Cortex of kidney (tissue), 1 donor: ENCODE measurements at places on chromosomes 5 and 9.

DNA sequence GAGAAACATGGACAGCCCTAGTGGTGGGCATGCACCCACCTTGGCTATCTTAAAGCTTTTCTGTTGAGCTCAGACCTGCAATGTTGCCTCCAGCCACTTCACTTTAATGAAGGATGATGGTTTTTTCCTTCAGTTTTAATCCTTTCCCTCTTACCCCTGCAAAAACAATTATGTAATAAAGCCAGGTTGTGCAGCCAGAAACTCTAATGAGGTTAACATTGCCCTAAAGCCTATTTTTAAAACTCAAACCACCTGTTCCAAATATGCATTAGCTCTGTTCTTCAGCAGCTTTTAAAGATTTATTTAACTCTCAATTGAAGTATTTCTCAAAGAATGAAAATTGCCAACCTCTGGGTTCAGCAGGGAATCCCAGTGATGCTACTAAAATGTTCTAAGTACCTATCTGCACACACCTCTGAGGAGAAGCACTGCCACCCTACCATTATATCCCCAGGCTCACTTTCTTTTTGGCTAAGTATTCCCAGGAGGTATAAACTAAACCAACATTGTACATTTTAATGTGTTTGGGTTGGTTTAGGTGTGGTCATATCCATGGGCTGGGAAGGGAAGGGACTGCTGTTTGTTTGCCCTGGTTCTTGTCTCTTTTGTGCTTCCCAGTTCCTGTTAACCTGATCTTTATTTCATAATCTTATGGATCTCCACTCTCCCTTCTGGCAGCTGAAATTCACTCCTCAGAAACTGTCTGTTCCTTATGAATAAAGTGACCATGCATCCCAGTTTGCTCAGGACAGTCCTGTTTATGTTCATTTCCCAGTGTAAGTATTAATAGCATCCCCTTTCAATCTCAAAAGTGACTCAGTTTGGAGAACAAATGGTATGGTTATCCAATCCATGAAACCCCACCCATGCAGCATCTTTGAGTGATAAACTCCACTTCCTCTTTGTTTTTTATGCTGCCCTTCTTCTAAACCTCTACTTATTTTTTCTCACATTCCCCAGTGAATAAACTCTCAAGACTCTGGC lies 251.7 kb downstream of the RAB3C start:
- DNase-seq: no peak

- DNase-seq: no peak
Measured at GRCh38 chr5:116502616-116503015, 72.0 kb downstream of the SEMA6A start.

DNA sequence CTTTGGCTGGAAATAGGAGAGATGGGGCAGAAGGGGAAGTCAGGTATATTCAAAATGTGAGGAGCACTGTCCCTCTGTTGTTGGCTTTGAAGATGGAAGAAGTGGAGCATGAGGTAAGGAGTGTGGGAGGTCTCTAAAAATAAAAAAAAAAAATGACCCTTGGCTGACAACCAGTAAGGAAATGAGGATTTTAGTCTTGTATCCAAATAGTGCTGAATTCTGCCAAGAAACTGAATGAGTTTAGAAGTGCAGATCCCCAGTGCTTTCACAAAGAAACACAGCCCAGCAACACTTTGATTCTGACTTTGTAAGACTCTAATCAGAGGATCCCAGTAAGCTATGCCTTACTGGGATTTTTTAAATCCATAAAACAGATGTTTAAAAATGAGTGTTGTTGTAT lies 367.9 kb downstream of the CYLC2 start:
- DNase-seq: no peak

- DNase-seq: no peak
Measured at GRCh38 chr5:145396888-145397287, 438.3 kb downstream of the PRELID2 start.

DNA sequence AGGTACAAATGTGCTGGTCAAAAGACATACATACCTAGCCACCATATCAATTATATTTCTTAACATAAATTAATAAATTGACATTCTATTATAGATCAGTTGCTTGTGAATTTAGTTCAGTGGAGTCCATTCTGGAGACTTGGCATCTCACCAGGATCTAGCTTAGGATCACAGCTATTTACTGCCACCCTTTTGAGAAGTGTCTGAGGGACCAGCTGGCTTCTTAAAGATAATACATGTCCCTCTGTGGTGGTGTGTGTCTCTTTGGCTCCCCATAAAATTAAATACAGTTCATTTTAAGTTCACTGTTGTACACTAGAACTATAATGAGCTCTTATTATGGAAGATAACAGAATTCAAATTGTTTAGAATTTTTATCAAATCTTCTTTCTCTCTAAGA lies 290.7 kb downstream of the PRELID2 start:
- no peak for DNase-seq

- no peak for DNase-seq
Measured at GRCh38 chr5:142925795-142926194, 155.6 kb downstream of the ARHGAP26 start.

GRCh38 chr5:89556215-89556913 lies 673.4 kb upstream of the MEF2C start:
- no peak for DNase-seq

GRCh38 chr9:21943464-21943863 lies 50.7 kb downstream of the CDKN2A start:
- DNase-seq: no peak

GRCh38 chr5:87827539-87827938 lies 414.8 kb upstream of the CCNH start:
- DNase-seq: no peak

- no peak for DNase-seq
Measured at GRCh38 chr9:85377731-85378289, 363.9 kb downstream of the AGTPBP1 start.

- no peak for DNase-seq
Measured at GRCh38 chr5:151295791-151296477, 7.6 kb downstream of the SLC36A3 start.

GRCh38 chr9:27468000-27468399 lies 56.1 kb upstream of the IFNK start:
- DNase-seq: no peak

- DNase-seq: no peak
Measured at GRCh38 chr5:155343468-155343867, 329.9 kb downstream of the KIF4B start.

- DNase-seq: no peak
Measured at GRCh38 chr9:26723486-26723885, 169.1 kb downstream of the CAAP1 start.

GRCh38 chr5:66540078-66540477 lies 56.1 kb upstream of the MAST4 start:
- DNase-seq: no peak

DNA sequence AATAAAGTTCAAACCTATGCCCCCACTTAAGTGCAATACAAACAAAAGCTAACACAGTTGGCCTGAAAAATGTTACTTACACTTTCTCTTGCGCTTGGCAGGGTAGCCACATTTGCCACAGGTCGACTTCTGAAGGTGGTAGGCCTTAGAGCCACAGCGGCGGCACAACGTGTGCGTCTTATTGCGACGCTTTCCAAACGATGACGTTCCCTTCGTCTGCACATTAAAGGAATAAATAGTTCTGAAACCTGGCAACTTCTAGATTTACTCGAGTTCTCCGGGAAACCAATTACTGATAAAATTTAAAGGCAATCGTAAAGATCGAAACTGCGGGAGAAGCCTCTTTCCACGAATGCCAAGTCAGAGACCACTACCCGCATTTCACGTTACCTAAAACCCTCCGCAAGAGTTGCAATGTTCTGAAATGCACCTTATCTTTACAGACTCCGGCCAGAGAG lies 602 bp downstream of the RPL37 start:
- DNase-seq: no peak

DNA sequence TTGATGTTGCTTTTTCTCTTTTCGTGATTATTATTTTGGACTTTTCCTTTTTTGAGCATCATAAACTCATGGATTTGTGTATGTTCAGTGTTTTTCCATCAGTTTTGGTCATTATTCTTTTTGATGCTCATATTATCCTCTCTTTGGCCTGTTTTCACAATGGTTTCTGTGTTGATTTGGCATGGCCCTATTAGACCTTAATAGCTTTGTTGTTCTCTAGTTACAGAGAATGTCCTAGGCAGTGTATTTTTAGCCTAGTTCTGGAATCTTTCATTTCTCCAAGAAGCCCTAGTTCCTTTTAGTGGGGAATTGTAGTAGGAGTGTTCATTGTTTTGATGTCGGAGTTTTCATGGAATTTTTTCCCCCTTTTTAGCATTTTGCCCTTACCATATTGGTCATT lies 41.3 kb upstream of the ROPN1L start:
- no peak for DNase-seq

DNA sequence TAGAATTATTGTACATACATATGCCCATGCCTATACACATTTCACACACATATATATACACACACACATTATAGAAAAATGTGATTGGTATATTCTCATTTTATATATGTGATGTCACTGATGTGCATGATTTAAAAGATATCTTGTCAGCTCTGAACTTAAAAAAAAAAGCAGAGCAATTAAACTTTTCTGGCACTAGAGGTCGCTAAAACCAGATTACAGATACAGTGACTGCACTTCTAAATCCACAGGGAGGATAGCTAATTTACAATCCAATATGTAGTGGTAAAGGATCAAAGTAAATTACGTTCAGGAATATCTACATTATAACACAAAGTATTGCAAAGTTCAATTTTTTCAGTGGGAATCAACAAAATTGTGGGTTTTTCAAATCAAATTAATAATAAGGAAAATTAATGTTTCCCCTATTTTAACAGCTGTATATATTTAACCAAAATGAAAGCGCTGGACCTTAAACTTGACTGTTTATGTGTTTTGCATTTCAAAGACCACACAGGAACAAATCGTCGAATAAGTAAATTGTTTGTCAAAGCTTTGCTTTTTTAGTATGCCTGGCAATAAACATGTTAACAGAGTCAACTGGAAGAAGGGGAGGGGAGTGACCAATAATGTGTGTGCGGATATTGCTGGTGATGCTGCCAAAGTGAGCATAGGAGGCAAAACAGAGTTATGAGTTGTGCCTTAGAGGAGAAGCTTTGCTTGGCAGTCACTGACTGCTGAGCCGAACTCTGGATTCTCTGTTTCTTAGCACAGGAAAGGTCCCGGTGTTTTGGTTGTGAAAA lies 1201.4 kb upstream of the C9orf72 start:
- DNase-seq: no peak

DNA sequence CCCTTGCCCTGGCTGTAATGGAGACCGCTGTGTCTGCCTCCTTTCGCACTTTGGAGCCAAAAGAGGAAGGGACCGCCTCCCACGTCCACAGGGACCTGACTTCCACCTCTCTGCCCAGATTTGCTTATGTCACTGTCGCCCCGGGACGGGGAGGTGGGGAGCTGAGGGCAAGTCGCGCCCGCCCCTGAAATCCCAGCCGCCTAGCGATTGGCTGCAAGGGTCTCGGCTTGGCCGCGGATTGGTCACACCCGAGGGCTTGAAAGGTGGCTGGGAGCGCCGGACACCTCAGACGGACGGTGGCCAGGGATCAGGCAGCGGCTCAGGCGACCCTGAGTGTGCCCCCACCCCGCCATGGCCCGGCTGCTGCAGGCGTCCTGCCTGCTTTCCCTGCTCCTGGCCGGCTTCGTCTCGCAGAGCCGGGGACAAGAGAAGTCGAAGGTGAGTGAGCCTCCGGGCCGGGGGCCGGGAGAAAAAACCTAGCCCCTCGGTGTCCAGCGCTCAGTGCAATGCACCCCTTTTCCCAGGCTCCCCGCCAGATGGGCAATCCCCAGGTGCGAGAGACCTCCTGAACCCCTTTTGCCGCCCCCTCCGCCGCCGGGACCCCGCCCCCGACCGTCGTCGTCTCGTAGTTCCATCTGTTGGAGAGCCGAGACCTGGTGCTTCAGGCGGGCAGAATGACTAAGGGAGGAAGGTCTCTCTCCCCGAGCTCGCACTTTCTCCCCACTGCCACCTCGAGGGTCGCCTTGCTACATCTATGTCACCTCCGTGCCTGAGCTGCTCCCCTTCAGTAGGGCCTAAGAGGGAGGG lies at the start of gene GPX3:
Gene GPX3 (plus strand): TSS at position 288 of the 807 bp plus-strand sequence. CDS start 64 bp downstream, at position 352.
- no peak for DNase-seq

DNA sequence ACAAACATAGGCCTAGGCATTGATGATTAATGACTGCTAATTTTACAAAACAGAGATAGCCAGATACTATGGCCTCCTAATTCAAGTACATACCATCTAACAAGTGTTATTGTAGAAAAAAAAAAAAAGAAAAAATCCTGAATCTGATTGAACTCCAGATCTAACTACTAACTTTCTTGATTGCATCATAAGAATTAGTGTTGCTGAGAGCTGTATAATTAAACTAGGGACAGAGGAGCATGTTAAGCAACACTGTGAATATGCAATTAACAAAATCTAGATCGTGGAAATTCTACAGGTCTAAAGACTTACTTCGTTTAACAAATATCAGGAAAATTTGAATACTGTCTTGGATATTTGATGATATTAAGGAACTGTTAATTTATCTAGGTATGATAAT lies 208.3 kb upstream of the ZNF608 start:
- no peak for DNase-seq
